ENCODE measurements at places on chromosomes 12 and 14. TPM values are rescaled to one million over a fixed set of nuclear protein-coding genes. Genes with fewer than 3 reads are reported as not detected.

- DNase-seq = no peak
Measured at GRCh38 chr12:22722779-22723178, 97.8 kb downstream of the ETNK1 start.

- DNase-seq = no peak
Measured at GRCh38 chr14:95316821-95317220, 2.9 kb downstream of the CLMN start.

GRCh38 chr14:44383636-44384035, 123.4 kb downstream of the FSCB start:
- no peak for DNase-seq

DNA sequence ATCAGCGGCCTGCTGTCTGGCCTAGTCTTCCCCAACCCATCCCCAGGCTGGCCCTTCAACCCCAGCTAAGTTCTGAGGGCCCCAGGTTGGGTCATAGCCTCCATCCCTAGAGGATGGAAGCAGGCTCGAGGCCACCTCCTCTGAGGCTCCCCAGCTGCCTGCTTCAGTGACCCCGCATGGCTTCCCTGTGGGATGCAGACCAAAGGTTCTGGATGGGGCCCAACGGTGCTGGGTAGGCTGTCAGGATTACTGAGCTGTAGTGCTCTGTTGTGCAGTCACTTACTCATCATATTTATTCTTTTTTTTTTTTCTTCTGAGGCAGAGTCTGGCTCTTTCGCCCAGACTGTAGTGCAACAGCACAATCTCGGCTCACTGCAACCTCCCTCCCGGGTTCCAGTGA, 92.0 kb downstream of the IRF2BPL start:
- DNase-seq = peak; percentile 78

GRCh38 chr12:6953442-6954315, 2.5 kb downstream of the PTPN6 start:
- peak; percentile 48 for DNase-seq

- no peak for DNase-seq
Measured at GRCh38 chr14:60003991-60004390, 84.0 kb downstream of the LRRC9 start.

- DNase-seq = no peak
Measured at GRCh38 chr14:105464501-105464900, 10.1 kb upstream of the CRIP2 start.

GRCh38 chr14:31425905-31426304, 5.6 kb upstream of the HEATR5A start:
- no peak for DNase-seq

DNA sequence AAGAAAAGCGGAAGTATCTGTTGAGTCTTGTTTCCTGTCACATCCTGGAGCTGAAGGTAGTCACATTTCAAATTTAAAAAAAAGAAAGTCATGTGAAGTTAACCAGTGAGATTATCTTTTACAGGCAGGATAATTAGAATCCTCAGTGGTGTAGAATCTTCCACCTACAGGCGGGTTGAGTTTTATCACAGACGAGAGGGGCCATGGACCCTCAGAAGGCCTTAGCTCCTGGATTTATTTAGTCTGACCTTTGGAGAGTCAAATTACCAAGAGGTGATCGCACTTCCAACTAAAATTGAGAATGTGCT, 13.0 kb upstream of the GNG2 start:
- DNase-seq = no peak

DNA sequence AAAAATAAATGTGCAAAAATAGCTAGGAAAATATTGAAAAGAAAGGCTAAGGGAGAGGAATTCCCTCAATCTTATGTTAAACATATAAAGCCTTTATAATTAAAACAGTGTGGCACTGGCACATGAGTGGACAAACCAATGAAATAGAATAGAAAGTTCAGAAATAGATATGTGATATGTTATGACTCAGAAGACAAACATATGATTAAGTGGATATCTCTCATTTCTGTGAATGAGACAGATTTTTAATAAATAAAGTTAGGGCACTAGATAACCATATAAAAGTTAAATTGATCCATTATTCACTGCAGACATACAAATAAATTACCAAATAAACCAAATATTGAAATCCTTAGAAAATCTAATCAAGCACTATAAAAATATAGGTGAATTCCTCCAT, 73.0 kb downstream of the ALG10B start:
- DNase-seq = no peak

GRCh38 chr12:30796313-30796780, 41.6 kb upstream of the CAPRIN2 start:
- peak; percentile 55 for DNase-seq

GRCh38 chr12:89494411-89495231, 30.0 kb downstream of the GALNT4 start:
- no peak for DNase-seq

GRCh38 chr12:105396024-105396423, 65.5 kb downstream of the C12orf75 start:
- no peak for DNase-seq

DNA sequence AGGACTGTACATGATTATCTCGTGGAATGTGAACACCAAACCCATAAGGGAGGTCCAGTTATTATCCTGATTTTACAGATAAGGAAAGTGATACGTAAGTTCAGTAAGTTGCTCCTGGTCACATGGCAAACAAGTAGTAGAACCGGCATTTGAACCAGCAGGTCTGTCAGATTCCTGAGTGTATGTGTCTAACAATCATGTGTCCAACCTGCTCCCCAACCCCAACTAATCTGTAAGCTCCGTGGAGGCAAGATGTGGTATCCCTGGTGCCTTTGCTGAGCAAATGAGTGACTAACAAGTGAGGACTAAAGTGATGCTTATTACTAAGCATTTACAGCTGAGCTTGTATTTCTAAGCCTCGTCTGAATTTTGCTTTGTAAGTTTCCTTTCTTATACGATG, 65.9 kb downstream of the PTPN21 start:
- DNase-seq = no peak

- no peak for DNase-seq
Measured at GRCh38 chr14:62557416-62557815, 487.8 kb downstream of the KCNH5 start.

GRCh38 chr12:112172556-112173324, 47.4 kb downstream of the TRAFD1 start:
- DNase-seq = no peak

DNA sequence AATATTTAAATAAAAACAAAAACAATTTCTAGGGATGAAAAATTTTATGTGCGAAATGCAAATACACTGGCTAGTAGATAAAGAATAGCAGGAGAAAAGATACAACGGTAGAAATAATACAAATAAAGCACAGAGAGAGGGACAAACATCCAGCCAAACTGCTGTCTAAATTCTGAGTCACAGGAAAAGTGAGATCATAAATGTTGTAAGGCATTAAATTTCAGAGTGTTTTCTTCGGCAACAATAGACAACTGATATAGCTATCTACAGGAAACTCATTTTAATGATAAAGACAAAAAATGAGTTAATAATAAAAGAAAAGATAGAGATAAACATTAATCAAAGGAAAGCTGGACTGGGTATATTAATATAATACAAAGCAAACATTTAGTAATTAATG, 122.2 kb downstream of the NTS start:
- DNase-seq = no peak

- DNase-seq = no peak
Measured at GRCh38 chr12:2686280-2686646, 108.5 kb upstream of the FKBP4 start.

DNA sequence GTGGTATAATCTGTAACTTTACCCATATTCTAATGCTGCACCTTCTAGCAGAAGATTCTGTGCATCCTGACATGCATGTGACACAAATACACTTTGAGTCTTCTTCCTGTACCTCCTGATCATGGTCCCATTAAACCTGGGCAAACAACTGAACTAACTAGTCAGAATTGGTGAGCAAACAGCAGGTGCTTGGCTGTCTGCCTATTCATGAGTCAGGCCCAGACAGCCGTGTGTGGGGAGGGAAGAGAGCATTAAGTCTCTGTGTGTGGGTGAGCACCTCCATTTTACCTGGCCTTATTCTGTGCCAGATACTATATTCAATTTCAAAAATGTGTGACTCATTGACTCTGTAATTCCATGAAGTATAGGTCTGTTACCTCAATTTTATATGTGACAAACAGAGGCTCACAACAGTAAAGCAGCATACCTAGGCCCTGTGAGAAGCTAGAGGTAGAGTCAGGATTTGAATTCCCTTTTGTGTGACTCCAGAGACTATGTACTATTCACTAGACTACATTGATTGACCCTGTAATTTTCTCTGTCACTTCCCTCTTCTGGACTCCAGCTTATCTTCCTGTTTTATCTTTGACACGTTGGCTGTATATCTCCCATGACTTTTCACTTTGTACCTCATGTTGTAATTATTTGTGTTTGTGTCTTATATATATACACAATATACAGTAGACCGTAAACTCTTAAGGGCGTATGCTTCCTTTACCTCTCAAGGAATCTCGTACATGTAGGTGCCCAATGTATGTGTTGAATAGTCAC, 32.2 kb downstream of the SUSD6 start:
- no peak for DNase-seq

DNA sequence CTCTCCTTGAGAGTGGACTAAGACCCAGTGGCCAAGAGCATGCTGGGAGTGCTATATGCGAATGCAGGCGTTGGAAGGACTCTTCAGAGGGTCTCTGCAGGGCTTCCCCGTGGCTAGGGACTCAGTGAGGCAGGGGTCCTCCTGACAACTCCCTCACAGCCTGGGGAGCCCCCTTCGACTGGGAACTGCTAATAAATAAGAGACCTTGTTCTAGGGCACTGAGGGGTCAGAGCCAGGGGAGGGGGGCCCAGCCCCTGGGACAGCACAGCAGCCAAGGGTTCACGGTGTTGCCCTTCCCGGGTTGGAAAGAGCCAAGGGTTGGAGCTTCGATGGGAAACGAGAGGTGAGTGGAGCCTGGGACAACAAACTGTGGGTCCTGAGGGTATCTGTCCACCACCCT, 6.0 kb upstream of the CPNE6 start:
- DNase-seq = no peak

- DNase-seq = peak; percentile 23
Measured at GRCh38 chr14:85471744-85472143, 58.2 kb upstream of the FLRT2 start.

- DNase-seq = peak; percentile 78
Measured at GRCh38 chr12:111715279-111715678, 29.4 kb downstream of the ACAD10 start.

GRCh38 chr14:54640506-54640905, 73.6 kb downstream of the SAMD4A start:
- no peak for DNase-seq

- no peak for DNase-seq
Measured at GRCh38 chr12:23098110-23098509, 473.1 kb downstream of the ETNK1 start.

- no peak for DNase-seq
Measured at GRCh38 chr14:38950676-38951075, 152.4 kb downstream of the SEC23A start.

- no peak for DNase-seq
Measured at GRCh38 chr14:24106672-24107271, 7.8 kb upstream of the DCAF11 start.

DNA sequence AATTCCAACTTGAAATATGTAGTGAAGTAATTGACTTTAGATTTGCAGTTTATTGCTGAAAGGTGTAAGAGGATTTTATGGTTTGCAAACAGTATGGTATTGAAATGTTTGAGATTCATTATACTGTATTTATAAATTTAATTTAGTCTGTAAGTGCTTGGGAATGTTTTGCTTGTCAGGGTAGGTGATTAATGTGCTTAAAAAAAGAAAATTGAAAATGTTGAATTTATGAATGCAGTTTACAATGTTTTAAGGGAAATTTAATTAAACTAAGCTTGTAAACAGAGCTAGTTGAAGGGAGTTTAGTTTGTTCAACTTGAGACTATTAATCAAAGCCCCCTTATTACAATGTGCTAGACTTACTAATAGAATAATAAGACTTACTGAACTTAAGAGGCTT, 18.0 kb upstream of the CRY1 start:
- no peak for DNase-seq

DNA sequence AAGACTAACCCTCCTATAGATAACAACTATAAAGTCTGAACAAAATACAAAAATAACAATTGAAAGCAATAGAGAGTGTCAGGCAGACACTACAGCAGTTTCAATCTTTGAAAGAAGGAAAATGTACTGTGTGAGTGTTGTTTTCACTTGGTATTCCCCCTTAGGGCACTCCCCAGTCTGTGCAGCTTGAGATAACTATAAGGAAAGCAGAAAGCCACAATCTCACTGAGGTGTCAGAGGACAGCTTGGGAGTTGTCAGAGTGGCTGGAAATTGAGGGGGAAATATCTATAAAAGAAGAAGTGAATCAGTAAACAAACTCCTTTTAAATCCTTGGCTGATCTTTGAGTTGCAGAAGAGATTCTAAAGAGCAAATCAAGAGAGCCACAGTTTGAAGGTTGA, 364.8 kb downstream of the NELL2 start:
- DNase-seq = no peak

DNA sequence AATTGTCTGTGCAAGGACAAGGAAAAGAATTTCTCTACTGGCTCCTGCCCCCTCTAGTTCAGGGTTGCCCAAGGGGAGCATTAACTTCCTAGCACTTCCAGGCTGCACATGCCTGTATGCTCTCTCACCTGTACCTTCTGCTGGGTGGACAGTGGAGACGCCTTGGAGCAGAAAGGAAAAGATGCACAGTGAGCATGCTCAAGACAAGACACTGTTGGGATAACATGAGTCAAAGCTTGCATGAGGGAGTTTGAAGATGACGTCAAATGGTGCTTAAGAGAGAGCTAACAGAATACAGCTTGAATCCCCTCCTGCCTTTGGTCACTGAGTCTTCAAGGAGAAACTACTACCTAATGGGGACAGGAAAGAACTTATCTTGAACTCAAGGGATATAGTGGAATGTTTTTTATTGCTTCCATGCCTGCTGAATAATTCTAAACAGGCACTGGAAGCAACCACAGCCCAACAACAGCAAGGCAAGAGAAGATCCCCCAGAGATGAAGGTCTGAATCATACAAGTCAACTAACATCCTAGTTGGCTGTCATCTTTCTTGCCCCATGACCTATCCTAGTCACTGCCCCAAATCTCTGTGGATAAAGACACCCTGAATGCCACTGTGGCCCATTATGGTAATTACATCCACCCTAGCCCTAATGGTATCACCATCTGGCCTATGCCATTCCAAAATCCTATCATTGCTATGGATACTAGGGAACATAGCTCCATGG, 23.5 kb downstream of the RPS6KA5 start:
- DNase-seq = no peak

- DNase-seq = no peak
Measured at GRCh38 chr12:131221957-131222328, 268.2 kb downstream of the ADGRD1 start.

GRCh38 chr12:6692888-6693287, 3.7 kb upstream of the ZNF384 start:
- DNase-seq = no peak

Gene PIGH
- total RNA-seq = 13.1 TPM

Gene ITGB7
- 0.97 TPM for total RNA-seq

Gene KIF26A
- total RNA-seq = 9.7 TPM

Gene LALBA
- total RNA-seq = not detected

Gene CIDEB
- total RNA-seq = 5.8 TPM

Gene CLEC4D
- total RNA-seq = not detected

Gene DIO2
- total RNA-seq = 1.1 TPM

Gene RAP1B
- total RNA-seq = 68.6 TPM

Gene SLC38A6
- 6.1 TPM for total RNA-seq

Gene HVCN1
- 12.6 TPM for total RNA-seq

Gene SMIM41
- total RNA-seq = 0.95 TPM

Gene SOAT2
- not detected for total RNA-seq

Gene TAS2R7
- total RNA-seq = not detected

Gene LRP1-AS
- not detected for total RNA-seq

Gene TIGAR
- total RNA-seq = 9.1 TPM

Gene SDR9C7
- total RNA-seq = not detected

Gene SLC15A5
- not detected for total RNA-seq

Gene HOXC5
- total RNA-seq = not detected
